ENCODE measurements at places on chromosomes 5 and 9.

DNA sequence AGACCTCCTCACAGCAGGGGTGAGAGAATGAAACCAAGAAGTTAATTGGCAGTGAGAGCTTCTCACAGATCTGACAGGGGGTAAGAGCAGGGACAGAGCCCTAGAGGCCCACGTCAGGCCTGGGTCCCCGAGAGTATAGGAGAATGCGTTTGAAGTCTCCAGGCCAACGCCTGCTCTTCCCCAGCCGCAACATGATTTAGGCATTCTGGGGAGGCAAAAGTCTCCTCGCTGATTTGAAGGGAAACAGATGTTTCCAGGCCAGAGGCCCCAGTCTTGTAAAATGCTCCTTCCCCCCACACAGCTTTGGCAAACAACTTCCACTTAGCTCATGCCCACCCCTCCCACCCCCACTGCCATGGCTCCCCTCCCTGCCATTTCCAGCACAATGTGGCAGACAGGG, 239.2 kb upstream of the TRIM32 start:
- no peak for DNase-seq

- no peak for DNase-seq
Observed at GRCh38 chr9:121972501-121972981, 120.6 kb downstream of the TTLL11 start.

DNA sequence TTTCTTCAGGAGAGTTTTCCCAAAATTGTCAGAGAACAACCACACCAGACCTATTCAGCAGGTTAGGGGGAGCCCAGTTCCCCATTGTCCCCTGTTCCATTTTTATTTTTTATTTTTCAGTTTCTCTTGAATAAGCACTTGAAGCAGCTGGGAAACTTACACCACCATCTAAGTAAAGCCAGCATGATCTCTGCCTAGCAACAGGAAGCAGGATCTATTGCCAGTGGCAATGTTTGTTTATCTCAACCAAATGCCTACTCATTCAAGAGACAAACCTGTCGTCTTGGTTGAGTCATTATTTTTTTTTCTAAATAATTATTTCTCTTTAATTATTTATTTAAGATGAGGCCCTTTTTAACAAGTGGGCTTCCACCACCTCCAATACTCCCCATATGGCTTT, 379.3 kb downstream of the PLK2 start:
- DNase-seq: no peak

DNA sequence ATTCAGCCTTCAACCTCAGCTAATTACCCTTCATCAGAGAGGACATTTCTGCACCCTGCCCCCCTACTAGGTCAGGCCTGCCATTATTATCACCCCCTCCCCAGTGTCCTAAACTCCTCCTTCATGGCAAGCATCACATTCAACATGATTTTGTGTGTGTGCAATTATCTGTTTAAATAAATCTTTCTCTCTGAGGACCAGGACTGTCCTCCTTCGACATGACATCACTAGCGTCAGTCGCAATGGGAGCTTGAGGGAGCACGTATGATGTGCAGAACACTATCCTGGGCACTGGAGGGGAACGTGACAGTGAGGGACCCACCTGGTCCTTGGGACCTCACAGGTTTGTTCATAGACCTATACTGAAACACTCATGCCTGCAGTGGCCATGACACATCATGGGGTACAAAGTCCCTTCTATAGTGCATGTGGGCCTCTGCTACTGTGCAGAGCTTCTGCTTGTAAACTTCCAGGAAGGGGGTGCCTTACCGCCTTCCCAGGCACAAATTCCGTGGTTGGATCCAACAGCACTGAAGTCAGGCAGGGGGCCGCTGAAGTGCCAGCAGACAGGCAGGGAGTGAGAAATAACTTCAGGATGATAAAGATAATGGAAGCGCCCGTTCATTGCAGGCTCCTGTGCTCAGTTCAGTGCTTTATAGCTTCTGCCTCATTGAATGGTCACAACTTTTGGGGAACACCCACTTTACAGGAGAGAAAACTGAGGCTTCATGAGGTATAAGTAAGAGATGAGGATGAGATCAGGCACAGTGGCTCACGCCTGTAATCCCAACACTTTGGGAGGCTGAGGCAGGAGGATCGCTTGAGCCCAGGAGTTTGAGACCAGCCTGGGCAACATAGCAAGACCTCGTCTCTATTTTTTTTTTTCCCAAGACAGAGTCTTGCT, 36.0 kb upstream of the STXBP1 start:
- DNase-seq: no peak

- DNase-seq: no peak
Observed at GRCh38 chr5:73300337-73301207, 127.6 kb downstream of the TMEM174 start.

GRCh38 chr5:69315972-69316371, 16.6 kb downstream of the CCDC125 start:
- no peak for DNase-seq

- DNase-seq: no peak
Observed at GRCh38 chr9:37918665-37919170, 14.8 kb upstream of the SLC25A51 start.

DNA sequence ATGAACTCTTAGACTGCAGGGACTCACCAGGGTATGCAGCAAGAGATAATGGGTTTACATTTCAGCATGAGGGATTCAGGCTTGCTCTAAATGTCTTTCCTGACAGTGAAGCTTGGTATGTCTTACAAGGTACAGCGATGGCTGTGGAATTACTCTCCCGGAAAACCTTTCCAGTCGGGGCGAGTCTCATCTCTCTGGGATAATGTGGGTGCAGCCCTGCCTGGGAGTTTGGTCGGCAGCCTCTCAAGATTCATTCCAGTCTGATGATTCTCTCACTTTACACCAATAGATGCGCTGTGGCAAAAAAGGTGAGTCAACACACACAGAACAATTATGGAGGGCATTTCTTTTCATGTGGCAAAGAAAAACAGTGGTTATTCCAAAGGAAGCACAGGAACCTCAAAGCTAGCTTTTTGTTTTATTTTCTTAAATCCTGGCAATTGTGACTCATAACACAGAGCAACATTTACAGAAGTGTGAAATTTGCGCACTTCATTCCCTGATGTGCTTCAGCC, 190.3 kb downstream of the DCP2 start:
- DNase-seq: no peak

GRCh38 chr5:65969539-65970393, 43.4 kb downstream of the ERBIN start:
- DNase-seq: no peak

GRCh38 chr5:103111468-103111867, 8.5 kb downstream of the GIN1 start:
- DNase-seq: peak; percentile 68

DNA sequence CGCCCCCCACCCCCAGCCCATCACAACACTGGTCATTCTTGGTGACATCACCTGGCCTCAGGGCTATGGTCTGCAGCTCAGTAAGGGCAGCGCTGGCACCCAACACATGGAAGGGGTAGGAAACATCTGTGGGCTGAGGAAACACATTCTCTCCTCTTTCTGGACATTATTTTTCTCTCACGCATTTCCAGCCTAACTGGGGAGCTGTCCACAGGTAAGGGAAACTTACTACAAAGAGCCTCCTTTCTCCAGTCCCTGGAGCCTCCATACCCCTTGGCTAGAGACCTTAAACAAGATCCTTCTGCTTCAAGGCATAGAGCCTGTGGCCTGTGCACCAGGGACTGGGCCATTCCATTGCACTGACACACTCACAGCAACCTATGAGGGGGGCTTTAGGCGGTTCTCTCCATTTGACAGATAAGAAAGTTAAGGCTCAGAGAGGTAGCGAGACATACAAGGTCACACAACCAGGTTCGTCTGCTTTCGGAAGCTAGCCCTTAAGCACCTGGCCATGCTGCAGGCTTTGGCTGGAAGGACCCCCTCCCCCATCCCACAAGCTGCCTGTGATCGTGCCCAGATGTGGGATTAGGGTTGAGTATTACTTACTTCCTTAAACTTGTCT, 40.7 kb downstream of the CXXC5 start:
- DNase-seq: no peak

GRCh38 chr9:38227656-38228055, 158.6 kb upstream of the SHB start:
- no peak for DNase-seq

- DNase-seq: no peak
Observed at GRCh38 chr5:35320029-35320428, 89.7 kb upstream of the PRLR start.

DNA sequence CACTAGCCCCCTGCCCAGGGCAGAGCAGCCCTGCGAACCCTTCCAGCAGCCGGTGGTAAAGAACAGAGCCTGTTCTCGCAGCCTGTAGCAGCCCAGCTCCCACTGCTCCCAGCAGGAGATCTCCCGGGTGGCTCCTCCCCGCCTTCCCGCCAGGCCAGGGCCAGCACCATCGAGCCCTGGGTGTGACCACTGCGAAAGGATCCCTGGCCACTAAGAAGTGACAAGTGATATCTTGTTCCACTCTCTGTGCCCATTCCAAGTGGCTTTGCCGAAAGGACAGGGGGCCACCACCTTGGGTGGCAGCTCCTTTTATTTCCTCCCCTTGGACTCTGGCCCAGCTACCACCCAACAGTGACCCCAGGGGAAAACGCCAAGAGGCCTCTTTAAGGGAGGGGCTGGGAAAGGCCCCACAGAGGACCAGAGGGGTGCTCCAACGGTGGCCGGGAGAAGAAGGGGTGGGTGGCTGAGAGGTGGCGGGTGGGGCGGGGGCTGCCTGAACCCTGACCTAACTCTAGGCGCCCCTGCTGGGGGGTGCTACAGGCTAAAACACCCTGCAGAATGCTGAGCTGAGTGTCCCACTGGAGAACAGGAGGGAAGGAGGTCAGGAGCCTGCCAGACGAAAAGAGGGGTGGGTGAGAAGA, 1.6 kb downstream of the NACC2 start:
- DNase-seq: no peak

- DNase-seq: no peak
Observed at GRCh38 chr5:6806668-6807067, 93.4 kb downstream of the TENT4A start.

DNA sequence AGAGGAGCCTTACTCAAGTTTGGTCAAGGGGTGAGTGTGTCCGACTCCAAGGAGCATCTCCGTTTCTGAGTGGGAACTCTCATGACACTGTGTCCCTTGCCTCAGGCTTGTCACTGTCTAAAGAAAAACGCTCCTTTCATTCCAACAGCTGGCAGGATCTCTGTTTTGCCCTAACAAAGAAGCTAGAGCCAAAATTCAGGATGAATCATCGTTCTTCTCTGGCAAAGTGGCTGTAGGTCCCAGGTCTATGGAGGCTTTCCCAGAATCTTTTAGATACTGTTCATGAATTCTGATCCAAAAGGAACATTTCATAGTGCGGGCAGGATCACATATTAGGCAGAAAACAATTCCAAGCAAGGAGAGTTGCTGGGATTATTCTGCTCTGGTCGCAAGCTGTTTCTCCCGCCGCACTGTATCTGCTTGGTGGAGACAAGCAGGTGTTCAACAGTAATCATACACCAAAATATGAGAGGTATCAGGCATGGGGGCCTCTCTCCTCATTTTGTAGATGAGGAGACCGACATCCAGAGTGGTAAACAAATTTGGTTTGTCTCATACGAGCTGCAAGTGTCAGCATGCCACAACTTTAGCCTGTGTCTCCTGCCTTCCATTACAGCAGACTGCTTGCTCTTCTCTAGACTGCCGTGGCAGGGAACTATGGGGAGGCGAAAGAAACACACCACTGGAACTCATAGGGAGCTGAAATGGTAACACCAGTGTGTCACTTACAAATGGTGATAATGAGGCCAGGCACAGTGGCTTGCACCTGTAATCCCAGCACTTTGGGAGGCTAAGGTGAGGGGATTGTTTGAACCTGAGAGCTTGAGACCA, 72.6 kb downstream of the ENTREP1 start:
- no peak for DNase-seq

GRCh38 chr9:76018761-76019160, 128.3 kb downstream of the PCSK5 start:
- no peak for DNase-seq

DNA sequence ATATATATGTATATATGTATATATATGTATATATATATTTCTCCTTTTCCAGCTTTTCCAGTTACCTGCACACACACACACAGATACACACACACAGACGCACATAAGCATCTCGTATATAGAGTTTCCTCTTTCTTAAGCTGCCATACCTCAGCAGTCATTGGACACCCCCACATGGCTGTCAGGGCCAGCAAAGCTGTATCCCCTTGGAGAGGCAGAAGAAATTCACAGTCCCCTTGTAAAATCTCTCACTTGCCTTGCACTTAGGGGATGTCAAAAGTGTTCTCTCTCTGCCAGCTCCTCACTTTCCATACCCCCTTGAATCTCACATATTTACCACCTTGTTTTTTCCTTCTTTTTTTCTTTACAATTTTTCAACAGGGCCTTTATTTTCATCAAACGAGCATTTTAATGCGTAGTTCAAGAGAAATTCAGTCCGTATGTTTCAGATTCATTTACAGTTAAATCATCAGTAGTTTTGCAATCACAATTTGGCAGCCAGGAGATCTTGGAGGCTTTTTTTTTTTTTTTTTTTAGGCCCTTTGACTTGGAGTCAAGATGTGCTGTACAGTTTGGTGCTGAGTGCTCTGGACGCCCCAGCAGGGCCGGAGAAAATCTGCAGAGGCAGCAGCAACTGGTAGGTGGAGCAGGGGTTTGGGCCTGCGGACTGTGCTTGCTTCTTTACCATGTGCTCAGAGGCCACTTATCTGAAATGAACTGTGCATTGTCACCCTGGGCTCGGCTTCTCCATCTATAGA, 244.9 kb upstream of the KLF4 start:
- DNase-seq: no peak

DNA sequence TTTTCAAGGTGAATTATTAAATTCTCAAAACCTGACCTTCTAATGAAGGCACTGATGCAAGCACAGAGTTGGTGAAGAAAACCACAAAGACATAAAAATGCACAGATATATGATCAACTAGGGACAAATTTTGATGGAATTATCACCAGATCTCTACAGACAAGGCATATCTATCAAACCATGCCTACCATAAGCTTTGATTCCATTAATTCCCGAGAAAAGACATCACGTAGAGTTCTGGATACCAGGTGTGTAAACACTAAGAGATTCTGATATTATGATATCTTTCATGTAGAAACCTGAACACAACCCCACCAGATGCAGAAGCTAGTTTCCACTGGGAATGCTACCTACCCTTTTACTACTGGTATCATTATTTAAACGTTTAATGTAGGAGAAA, 140.6 kb downstream of the SLF1 start:
- DNase-seq: no peak

- no peak for DNase-seq
Observed at GRCh38 chr5:179313849-179314521, 31.3 kb downstream of the ADAMTS2 start.

Measured in CD8-positive, alpha-beta T cell (primary cell).